ENCODE measurements at places on chromosomes 6 and 20.

GRCh38 chr6:28864326-28864923 lies 59.4 kb downstream of the TRIM27 start:
- DNase-seq, result no peak

GRCh38 chr6:11143394-11144371 lies 32.2 kb upstream of the ERVFRD-1 start:
- DNase-seq, result no peak

DNA sequence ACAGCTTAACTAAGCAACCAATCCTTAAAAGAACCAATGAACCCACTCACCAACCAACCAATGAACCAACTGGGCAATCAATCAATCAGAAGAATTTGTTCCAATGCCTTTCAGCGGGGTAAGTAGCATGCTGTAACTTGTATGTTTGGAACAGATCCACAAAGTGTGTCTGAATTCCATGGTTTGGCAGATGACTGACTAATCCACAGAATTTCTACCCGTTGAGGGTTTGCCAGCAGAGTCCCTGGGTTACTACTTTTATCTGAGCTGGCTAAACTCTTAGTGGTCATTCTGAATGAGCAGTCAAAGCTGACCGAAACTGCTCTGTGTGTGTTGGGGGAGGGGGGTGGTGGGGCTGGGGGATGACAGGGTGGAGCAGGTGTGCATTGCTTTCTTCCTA lies 125.0 kb upstream of the JAG1 start:
- no peak for DNase-seq

DNA sequence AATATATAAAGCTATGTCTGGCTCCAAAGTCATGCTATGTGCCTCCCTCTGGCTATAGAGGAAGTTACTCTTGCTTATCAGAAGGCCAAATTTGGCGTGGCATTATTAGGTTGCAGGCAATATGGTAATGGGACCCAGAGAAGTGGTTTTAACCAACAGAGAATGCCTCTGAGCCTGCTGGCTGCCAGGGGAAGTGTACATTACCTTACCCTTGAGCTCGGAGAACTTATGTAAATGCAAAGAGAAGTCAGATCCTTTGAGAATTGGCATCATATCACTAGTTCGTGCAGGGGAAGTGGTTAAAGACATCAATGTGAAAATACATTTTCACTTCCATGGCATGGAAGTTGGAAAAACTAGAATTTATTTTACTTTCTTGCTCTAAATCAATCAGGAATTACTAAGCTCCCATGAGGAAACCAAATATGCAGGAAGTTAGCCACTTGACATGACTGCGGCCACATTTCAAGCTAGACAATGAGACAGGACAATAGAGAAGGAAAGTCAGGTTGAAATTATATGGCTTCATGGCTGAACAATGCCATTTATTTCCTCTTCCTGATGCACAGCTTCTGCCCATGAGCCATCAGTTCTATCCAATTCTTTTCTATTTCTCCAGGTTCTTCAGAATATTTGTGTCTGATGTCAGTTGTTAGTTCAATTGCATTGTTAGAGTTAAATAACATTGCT lies 134.0 kb upstream of the PHACTR1 start:
- no peak for DNase-seq

Measured in activated T-cell treated with anti-CD3 and anti-CD28 coated beads, Interleukin-2, amount 50 U/mL, for 1 hour (primary cell).